CD8-positive, alpha-beta T cell (primary cell): ENCODE measurements at places on chromosomes 4 and X. TPM values are rescaled to one million over a fixed set of nuclear protein-coding genes. Genes with fewer than 3 reads are reported as not detected.

The PHOX2B gene
- total RNA-seq = not detected

The MAP3K15 gene
- 0.14 TPM for total RNA-seq

The ADGRL3 gene
- total RNA-seq = not detected

The ESX1 gene
- total RNA-seq = not detected

The MAGEB17 gene
- not detected for total RNA-seq

The ZDHHC15 gene
- 0.06 TPM for total RNA-seq

The MAGEA2 gene
- total RNA-seq = not detected

The BMP2K gene
- total RNA-seq = 4.6 TPM

The CXorf49 gene
- total RNA-seq = not detected

The ASB12 gene
- total RNA-seq = not detected

The EXOC1L gene
- not detected for total RNA-seq
